ENCODE measurements at places on chromosomes 2 and 18.

- DNase-seq = no peak
Measured at GRCh38 chr2:8234253-8234652, 447.6 kb upstream of the ID2 start.

GRCh38 chr2:219433666-219434467 lies 776 bp upstream of the SPEG start:
- peak; percentile 25 for DNase-seq

DNA sequence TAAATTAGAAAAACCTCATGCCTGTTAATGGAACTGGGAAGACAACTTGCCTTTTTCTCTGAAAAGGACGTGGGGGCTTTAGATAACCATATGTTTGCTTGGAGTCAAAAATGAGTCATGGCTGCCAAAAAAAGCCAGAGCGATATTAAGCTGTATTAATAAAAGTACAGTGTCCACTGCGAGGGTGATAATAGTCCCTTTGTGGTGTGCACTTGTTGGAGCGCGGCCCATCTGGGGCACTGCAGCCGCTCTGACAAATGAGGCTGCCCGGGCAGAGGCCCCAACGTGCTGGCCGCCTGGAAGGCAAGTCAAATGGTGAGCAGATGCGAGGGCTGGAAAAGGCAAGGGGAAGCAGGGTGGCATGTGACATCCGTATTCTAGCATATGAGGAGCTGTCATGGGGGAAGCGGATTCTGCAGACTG lies 103.3 kb upstream of the NCK2 start:
- DNase-seq = no peak

DNA sequence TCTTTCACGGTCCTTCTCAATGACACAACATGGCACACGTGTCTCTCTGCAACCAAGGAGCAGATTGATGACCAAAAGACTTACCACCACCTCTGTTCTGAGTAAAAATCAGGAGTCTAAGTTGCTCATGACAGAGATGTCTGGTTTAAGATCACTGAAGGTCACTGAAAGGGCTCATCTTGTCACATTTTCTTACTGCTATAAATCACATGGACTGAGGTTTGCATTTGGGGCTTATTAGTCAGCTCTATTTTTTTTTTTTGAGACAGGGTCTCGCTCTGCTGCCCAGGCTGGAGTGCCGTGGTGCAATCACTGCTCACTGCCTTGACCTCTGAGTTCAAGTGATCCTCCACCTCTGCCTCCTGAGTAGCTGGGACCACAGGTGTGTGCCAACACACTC lies 19.4 kb downstream of the CFLAR start:
- DNase-seq = no peak

DNA sequence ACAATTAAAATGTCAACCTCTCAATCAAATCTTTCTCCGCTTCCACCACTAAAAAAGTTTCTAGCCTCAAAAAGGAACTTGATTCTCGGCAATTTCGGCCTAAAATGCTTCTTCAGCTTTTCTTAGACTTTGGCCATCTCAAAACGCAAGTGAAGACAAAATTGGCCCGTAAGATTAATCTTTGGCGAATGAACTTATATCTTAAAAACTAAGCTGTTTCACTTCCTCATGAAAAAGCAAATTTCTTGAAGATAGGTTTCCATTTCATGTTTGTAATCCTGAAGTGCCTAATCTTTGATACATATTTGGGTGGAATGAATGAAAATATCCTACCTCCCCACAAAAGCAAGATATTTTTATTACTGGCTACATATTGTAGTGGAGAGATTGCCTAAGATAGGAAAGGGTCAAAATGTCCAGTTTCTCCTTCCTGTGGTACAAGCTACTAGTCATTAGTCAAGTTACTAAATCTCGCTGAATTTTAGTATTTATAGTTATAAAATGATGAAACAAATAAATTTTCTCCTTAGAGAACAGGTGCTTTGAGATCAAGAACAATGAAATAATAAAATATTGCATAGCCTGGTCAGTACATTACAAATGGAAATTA lies 85.4 kb upstream of the ZEB2 start:
- DNase-seq = no peak

- DNase-seq = peak; percentile 2
Measured at GRCh38 chr18:32425466-32425865, 45.2 kb downstream of the GAREM1 start.

DNA sequence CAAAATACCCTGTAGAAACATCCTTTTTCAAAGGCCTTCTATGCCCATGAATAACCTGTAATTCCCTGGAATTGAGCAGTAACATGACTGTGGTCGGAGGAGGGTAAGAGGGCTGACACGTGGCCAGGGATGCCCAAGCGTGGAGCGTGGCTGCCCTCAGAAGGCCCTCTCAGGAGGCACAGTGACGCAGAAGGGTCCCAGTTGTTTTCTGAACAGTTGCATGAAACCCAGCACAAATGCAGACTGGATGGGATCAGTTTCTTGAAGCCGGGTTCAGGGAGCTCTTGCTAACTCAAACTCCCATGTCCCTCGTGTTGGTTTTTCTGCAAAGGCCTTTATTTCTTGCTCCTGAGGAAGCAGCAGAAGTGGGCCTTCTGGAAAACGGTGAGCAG lies 237.0 kb downstream of the ALPK2 start:
- DNase-seq = no peak

- DNase-seq = no peak
Measured at GRCh38 chr18:54824761-54825160, 3.5 kb upstream of the RAB27B start.

All from M059J (cell line).